ENCODE measurements at places on chromosomes 7 and 10.

- no peak for DNase-seq
Measured at GRCh38 chr7:29297194-29297890, 102.8 kb downstream of the CHN2 start.

DNA sequence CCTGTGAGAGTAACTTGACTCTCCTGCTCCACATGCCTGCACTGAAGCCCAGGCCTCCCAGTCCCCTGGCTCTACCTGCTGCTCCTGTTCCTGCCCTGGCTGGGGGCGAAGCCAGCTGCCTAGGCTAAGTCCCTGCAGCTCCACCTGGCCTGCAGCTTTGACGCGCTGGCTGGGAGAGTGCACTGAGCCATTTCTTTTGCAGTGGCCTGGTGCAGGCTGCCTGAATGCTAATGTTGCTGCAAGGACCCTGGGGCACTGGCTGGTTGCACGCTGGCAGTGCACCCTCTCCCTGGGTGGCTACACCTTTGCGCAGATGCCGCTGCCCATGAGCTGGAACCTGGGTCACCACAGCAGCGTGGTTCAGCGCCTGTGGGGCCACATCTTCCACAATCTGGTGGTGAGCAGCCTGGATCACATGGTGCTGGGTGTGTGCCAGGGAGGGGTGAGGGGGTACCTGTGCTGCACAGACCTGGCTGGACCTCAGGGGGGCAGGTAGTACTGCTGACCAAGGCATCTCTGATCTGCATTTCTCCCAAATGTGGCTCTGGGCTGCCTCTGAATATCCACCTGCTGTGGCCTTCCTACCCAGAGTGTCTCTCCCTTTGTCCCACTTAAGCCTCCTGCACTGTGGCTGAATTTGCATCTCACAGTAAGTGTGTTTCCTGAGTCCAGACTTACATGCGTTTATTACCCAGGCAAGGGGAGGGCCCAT lies 20.0 kb downstream of the IMPDH1 start:
- DNase-seq, result no peak

- no peak for DNase-seq
Measured at GRCh38 chr10:128476845-128477244, 350.6 kb upstream of the MKI67 start.

GRCh38 chr7:3272691-3273141 lies 28.3 kb upstream of the SDK1 start:
- no peak for DNase-seq

GRCh38 chr10:60856405-60856804 lies 78.1 kb downstream of the CDK1 start:
- no peak for DNase-seq

DNA sequence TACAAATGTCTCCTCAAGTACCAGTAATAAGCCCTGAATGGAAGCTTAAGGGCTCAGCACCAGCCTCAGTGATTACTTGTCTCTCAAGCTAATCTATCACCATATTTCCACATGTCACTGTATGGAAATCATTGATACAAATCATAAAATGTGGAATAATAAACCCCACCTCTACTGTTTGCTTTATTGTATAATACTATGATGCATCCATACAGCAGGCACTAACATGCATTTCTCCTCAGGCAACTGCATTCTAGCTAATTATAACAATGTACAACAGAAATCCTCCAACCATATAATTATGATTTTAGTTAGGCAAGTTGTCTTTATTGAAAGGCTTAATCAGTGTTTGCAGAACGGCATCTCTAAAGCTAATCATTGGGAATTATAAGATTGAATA lies 26.2 kb downstream of the CRPPA start:
- no peak for DNase-seq

- no peak for DNase-seq
Measured at GRCh38 chr7:70635633-70636032, 496.3 kb upstream of the GALNT17 start.

DNA sequence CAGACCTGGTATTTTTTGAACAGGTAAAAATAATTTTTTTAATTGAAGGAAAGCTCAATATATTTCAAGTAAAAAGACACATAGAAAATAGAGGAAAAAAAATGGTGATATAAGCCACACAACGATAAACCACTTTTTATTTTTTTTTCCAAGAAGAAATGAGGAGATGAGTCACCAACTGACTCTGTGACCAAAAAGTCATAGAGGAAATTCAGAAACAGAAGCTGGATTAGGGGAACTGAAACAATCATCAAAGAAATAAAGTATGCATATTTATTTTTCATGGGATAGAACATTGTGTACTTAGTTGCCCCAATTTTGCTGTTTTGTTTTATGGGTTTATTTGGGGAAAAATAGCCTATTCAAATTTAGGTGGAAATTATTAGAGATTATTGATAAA lies 176.8 kb upstream of the AGR3 start:
- DNase-seq, result no peak

GRCh38 chr7:30815951-30816644 lies 44.9 kb downstream of the MINDY4 start:
- peak; percentile 42 for DNase-seq

All from heart right ventricle (tissue), 16 donors.